ENCODE measurements at places on chromosomes 4 and X.

DNA sequence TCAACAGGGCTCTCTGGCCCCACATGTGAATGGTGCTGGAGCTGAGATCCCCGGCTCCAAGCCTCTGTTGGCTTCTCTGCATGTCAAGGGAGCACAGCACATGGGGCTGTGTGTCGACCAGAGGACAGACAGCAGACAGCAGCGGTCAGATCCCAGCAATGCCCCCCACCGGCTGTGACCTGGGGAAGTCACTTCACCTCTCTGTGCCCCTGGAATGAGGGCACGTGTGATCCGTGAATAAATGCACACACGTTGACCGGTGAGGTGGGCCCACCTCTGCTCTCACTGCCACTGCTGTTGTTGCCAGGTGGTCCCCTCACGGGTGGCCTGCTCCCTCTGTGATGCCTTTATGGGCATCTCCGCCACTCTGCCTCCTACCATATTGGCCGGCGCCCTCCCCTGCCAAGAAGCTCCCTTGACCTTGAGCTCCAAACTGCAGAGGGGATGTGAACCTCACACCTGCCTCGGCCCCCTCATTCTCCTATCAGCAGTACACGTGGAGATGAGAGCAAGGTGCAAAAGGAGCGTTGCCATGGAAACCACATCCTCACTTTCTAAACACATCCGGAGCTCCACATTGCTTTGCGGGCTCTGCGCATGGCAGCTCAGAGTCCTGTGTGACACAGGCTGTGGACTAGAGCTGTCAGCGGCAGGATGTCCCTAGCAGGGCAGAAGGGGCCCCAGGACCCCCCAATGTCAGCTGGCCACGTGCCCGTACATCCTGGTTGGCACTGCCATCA, 75.4 kb downstream of the ABLIM2 start:
- no peak for DNase-seq

- no peak for DNase-seq
Measured at GRCh38 chr4:142778430-142778829, 67.7 kb downstream of the INPP4B start.

- no peak for DNase-seq
Measured at GRCh38 chrX:63993936-63994335, 208.9 kb upstream of the ARHGEF9 start.

DNA sequence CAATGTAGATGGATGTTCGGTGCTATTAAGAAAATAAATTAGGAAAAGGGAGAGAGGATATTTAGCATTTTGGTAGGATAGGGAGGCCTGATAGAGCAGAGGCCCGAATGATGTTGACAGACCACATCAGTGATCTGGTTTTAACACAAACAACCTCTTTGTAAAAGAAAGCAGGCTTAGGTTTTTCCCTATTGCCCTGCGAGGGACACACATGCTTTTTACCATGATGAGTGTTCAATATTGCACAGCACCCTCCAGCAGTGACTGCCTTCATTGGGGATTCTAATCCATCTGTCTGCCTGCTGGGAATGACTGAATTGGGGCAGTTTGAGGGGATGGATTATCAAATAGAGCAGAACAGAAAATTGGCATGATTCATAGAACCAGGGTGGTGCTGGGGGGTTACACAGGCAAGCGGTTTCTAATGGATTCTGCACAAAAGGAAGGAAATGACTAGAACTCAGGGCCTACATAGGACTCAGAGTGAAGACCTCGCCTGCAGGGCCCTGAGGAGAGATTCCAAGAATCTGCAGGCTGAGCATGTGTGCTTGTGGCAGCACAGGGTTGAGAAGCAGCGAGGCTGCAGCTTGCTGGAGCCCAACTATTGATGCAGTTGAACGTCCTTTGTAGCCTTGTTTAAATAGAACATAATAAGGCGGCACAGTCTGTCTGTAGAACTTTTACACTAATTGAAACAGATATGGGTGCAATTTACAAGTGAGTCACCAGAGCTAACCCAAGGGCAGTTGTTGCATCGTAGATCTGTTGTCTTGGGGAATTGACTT, 58.0 kb downstream of the RHOH start:
- no peak for DNase-seq

DNA sequence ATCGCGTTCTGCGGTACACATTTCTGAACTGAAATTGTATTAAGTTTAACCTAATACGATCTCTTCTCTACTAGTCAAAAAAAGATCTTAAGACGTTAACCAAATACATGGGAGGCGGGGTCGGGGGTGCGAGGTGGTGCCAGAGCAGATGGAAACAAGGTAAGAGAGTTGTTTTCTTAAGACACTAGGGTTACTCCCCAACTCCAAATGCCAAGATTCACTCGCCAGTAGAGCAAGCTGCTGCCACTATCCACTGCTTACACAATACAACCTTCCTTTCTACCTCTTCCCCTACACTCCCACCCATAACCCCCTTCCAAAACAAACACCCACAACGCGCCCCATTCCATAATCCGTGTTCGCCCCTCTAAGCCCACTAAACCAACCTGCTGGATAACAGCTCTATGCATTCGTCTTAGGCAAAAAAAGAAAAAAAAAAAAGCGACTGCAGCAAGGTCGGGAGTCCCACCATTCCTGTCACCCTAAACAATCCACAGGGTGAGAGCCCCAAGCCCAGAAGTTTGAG, 1.3 kb downstream of the LCORL start:
- no peak for DNase-seq

DNA sequence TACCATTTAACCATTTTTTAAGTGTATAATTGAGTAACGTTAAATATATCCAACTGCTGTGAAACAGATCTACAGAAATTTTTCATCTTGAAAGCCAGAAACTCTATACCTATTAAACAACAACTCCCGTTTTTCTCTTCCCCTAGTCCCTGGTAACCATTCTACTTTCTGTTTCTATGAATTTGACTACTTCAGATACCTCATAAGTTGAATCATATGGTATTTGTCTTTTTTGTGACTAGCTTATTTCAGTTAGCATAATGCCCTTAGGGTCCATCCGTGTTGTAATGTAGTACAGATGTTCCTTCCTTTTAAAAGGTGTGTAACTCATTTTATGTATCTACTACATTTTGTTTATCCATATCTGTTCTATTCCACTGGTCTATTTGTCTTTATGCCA, 48.7 kb downstream of the STAG2 start:
- no peak for DNase-seq

DNA sequence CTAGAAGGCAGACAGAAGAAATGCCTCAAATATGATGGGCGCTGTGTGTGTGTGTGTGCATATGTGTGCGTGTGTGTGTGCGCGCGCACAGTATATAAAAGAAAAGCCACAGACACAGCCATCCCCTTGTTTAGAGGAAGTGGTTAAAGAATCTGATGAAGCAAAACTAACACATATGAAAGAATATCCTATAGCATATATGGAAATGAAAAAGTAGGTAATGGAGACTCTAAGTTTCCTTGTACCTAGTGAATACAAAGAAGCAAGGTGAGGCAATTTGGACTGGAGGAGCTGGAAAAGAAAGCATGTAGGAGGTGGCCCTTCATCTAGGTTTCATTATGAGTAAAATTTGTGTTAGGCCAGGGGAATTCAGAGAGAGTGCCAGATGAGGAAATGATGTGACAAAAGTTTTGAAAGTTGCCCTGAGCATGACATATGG, 58.6 kb upstream of the MCF2 start:
- DNase-seq: no peak

GRCh38 chrX:97401586-97402136, 518.0 kb downstream of the RPA4 start:
- no peak for DNase-seq

GRCh38 chr4:38625508-38625907, 38.5 kb upstream of the KLF3 start:
- DNase-seq: no peak

- no peak for DNase-seq
Measured at GRCh38 chr4:81421346-81422218, 50.1 kb downstream of the RASGEF1B start.

DNA sequence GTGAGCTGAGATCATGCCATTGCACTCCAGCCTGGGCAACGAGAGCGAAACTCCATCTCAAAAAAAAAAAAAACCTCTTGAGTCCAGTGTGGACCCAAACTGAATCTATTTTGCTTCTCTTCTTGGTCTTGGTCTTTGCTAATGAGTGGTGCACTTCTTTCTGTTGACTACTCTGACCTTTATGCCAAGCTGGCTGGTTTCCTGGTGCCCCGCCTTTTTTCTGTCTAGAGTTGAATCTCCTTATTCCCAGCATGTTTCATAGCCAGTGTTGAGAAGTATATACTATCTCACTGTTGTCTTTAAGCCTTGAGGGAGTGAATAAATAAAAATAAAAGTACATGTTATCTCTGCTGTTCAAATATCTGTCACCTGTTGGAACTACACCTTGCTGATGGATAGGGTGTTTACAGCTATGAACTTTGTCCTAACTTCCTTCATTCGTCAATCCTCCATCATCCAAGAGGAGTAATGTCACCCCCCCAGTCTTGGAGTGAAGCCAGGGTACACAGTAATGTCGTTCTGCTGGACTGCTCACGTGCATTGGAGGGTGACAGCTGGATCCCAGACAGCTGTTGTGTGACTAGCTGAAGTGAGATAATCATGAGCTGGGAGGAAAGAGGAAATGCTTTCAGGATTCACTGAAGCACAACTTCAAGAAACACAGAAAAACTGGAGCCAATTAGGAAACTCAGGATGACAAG, 99.3 kb upstream of the PRKG2 start:
- no peak for DNase-seq

- DNase-seq: no peak
Measured at GRCh38 chr4:39892988-39893692, 84.6 kb downstream of the PDS5A start.

DNA sequence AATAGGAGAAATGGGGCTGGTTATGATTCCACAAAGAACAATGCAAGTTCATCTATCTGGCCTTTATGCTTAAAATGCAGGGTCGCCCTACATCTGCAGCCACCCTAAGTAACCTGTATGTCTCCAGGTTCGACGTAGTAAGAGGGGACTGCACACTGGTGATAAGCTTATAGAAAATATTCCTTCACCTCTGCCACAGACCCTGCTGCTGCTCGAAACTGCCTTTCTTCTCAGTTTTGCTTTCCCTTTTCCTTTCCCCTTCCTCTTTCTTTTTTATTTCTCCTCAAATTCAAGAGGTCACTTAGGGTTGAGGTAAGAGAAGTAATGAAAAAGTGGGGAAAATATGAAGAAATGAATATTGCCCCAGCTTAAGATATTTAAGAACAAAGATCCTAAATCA, 123.5 kb downstream of the DCHS2 start:
- DNase-seq: no peak

DNA sequence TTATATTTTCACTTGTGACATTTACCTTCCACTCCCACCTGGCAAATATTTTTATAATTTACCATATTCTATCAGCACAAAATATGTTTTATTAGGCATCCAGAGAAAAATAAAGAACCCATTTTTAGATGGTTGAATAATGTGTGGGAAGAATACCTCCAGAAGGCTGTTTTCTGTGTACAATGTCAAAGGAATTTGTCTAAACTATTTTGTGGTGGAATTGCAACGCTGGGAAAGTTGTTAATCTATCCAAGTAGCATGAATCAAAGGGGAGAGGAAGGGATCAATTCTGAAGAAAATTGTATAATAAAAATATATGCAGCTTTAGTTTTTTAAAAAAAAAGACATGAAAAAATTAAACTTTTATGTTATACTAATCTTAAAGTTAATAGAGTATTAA, 706.5 kb downstream of the FSTL5 start:
- no peak for DNase-seq

- DNase-seq: no peak
Measured at GRCh38 chr4:133146574-133147241, 2.4 kb upstream of the PCDH10 start.

GRCh38 chr4:8701126-8702019, 108.8 kb downstream of the CPZ start:
- DNase-seq: no peak

- no peak for DNase-seq
Measured at GRCh38 chr4:139689093-139689722, 23.6 kb downstream of the MGST2 start.

- no peak for DNase-seq
Measured at GRCh38 chrX:47645530-47645929, 4.8 kb downstream of the ELK1 start.

DNA sequence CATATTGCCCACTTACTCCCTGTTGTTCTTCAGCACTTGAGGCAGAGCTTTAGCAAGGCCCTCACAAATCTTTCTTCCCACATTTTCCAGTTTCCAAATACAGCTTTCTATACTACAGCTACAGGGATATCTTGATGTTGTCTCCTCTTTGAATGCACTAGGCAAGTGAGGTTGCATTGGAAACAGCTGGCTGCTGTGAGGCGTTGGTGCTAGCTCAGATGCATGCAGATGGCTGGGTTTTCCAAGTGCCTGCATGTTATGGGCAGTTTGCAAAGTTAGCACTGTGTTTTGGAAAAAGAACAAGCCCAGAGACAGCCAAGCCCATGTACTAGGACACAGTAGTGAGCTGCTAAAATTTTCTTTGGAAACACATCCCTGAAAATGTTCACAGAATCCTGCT, 315.1 kb upstream of the RASGEF1B start:
- no peak for DNase-seq

DNA sequence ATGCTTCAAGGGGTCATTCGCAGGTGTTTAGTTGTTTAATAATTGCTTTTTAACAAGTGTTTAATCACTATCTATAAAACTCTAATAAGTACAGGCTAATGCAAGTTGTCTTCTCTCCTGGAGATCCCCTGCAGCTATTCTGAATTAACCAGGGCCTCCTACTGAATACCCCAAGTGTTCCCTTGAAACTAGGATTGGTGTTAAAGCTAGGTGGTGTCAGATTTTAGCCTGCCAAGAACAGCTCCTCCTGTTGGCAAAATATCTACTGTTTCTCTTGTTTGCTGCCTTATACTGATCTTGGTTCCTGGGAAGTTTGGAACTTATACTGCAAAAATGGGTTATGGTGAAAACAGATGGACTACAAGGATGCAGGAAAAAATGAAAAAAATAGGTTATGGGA, 26.1 kb upstream of the TMEM154 start:
- DNase-seq: no peak

DNA sequence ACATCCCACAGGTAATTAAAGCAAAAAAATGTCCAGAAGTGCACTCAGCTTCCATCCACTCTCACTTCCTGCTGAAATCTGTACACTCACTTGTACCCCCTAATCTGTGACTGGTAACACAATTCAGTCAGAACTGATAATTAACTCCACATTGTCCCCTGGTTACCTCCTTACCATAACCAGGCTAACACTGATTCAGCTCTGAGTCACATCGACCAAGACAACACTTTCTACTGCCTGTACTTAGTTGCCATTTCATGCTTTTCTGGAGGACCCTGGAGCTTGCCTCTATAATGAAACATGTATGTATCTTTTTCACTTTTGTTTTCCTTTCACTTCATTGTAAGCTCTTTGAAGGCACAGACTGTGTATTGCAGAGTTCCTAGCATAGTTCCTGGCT, 130.9 kb upstream of the GABRG1 start:
- DNase-seq: no peak

- no peak for DNase-seq
Measured at GRCh38 chr4:89837385-89837992, 528 bp upstream of the SNCA start.

- no peak for DNase-seq
Measured at GRCh38 chr4:186228514-186228894, 1.2 kb downstream of the KLKB1 start.

- no peak for DNase-seq
Measured at GRCh38 chrX:10157032-10157341, 212 bp downstream of the CLCN4 start.

Data from stimulated activated CD8-positive, alpha-beta memory T cell treated with anti-CD3 and anti-CD28 coated beads, Interleukin-15, amount 100 ng/mL, for 4 hours (primary cell).